ENCODE measurements at places on chromosomes 16 and 17. TPM values are rescaled to one million over a fixed set of nuclear protein-coding genes. Genes with fewer than 3 reads are reported as not detected.

KLHDC4 gene
- 67.7 TPM for total RNA-seq

MYCBPAP gene
- 2.4 TPM for total RNA-seq

CHST4 gene
- total RNA-seq = not detected

KRT24 gene
- 4.2 TPM for total RNA-seq

MYH13 gene
- total RNA-seq = not detected

LPO gene
- total RNA-seq = not detected

CANT1 gene
- 376 TPM for total RNA-seq

CLEC19A gene
- not detected for total RNA-seq

TTYH2 gene
- 3.1 TPM for total RNA-seq

- no peak for DNase-seq
Observed at GRCh38 chr16:30875871-30876801, 17.7 kb downstream of the BCL7C start.

DNA sequence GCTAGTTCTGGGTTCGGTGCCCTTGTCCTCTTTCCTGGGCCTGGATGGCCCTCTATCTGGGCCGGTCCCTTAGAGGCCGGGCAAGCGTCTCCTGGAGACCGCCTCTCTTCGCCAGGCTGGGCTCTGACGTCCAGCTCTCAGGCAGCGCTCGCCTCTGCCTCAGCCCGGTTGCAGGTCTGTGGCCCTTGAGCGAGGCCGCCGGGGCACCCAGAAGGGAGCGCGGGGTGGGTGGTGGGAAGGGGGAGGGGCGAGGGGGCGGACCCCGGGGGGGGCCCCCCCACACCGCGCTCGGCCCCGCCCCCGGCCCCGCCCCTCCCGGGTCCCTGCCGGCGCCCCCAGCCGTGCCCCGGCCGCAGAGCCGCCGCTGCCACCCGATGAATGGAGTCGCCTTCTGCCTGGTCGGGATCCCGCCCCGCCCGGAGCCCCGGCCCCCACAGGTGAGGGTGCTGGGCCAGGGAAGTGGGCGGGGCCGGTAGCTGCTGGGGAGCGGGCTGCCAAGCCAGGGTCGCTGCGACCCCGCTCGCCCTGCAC lies at the start of gene ARHGAP23:
Gene ARHGAP23 (plus strand): TSS at position 353 of the 531 bp plus-strand sequence. CDS start 22 bp downstream, at position 375.
- peak; percentile 58 for DNase-seq

DNA sequence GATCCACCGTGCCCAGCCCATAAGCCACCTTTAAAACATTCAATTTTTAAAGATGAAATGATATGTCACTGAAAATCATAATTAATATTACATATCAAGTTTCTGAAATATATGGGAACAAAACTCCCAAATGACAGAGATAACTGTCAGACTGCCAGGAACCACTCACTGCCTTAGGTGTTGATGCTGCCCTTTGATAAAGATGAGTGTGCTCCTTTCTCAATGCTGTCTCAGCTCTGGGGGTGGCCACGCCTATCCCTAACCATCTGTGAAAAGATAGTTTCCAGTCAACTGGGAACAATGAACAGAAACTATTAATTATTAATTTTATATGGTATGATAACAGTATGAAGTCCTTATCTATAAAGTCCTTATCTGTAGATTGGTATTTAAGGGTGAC lies 177.7 kb downstream of the MYO1D start:
- DNase-seq = no peak

- DNase-seq = no peak
Observed at GRCh38 chr16:82980810-82981209, 354.0 kb downstream of the CDH13 start.

- no peak for DNase-seq
Observed at GRCh38 chr17:27577884-27578717, 52.9 kb upstream of the LGALS9 start.

DNA sequence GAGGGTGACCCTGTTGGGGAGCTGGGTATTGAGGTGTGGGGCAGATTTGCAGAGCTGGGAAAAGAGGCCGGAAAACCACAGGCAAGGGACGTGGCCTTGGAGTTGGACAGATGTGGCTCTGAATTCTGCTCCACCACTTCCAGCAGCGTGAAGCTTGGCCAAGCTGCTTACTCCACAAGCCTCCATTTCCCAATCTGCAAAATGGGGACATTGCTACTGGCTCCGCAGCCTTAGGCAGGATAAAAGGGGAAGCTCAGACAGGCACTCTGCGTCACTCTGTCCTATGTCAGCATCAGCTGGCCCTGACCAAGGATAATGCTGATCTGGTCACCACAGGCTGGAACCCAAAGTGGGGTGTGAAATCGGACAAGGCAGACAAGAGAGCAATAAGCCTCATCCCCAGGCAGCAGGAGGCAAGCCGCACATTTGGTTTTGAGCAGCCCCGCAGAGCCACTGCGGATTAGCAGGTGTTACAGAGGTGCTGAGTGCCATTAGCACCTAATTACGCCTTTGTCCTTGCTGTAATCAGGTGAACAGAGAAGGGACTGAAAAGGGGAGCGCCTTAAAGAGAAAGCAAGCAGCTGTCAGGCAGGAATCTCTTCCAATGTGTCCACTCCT lies 54.8 kb downstream of the SDK2 start:
- DNase-seq = no peak

- DNase-seq = no peak
Observed at GRCh38 chr16:20073203-20074098, at the start of gene GPR139. TSS of gene GPR139 (minus strand) at chr16:20073890. CDS start at chr16:20073616, 274 bp downstream.

DNA sequence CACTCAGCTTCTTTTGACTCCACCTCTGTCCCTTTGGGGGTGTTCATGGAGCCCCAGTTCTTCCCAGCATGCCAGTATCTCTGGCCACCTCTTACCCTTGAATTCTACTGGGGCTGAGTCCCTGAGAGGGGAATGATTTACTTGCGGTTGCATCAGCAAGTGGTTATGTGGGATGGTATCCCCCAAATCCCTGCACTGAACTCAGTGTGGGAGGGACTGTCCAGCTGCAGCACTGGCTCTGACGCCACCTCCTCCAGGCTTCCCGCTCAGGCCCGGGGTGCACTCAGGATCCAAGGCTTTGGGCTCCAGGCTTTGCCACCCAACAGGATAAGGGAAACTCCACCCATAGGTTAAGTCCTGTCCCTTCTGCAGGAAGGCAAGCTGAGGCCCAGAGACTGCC lies 21.1 kb upstream of the BRD7 start:
- DNase-seq = no peak

DNA sequence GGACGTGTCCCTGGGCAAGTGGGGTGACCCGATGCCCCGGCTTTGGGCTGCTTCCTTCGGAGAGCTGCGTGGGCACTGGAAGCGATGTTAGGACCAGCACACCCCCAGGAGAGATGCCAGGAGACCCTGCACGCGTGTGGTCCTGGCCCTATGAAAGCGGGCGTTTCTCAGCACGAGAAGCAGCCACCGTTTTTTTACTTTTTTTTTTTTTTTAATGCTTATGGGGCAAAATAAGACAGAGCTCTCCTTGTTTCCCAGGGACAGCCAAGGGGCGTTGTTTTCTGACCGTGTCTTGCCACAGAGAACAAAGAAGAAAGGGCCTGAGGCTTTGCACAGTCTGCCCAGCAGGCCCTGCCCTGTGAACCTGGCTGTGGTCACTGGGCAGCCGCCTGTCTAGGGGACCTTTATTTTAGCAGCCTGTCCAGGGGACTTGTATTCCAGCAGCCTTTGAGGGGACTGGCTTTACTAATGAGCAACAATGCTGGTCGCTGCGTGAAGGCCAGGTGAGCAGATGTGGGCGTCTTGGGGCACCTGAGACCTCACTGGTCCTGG lies 996 bp downstream of the SLC25A10 start:
- DNase-seq = no peak

DNA sequence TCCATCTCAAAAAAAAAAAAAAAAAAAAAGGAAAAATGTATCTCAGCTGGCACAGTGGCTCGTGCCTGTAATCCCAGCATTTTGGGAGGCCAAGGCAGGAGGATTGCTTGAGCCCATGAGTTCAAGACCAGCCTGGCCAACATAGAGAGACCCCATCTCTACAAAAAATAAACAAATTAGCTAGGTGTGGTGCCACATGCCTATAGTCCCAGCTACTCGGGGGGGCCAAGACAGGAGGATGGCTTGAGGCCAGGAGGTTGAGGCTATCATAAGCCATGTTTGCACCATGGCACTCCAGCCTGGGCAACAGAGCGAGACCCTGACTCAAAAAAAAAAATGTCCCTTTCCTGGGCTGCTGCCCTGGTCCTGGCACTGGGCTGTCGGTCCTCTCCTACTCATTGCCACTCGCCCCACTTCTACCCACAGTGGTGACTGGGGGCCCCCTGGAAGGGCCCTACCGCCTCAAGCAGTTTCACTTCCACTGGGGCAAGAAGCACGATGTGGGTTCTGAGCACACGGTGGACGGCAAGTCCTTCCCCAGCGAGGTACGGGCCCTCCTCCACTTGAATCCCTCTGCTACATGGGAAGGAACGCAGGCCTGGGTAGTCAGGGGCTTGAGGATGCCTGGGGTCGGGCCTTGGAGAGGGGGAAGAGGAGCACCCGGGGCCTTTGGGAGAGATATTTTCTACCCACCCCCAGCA lies 6.1 kb downstream of the CA7 start:
- no peak for DNase-seq

GRCh38 chr16:67448580-67448979 lies 17.7 kb downstream of the HSD11B2 start:
- peak; percentile 67 for DNase-seq

DNA sequence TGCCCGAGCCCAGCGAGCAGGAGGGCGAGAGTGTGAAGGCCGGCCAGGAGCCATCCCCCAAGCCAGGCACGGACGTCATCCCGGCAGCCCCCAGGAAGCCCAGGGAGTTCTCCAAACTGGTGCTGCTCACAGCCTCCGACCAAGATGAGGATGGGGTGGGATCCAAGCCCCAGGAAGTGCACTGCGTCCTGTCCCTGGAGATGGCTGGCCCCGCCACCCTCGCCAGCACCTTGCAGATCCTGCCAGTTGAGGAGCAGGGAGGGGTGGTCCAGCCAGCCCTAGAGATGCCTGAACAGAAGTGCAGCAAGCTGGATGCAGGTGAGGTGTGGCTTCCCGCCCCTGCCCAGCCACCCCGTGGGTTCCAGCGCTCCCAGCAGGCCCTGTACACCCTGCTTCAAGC lies 18.0 kb downstream of the FLYWCH1 start:
- DNase-seq = no peak

DNA sequence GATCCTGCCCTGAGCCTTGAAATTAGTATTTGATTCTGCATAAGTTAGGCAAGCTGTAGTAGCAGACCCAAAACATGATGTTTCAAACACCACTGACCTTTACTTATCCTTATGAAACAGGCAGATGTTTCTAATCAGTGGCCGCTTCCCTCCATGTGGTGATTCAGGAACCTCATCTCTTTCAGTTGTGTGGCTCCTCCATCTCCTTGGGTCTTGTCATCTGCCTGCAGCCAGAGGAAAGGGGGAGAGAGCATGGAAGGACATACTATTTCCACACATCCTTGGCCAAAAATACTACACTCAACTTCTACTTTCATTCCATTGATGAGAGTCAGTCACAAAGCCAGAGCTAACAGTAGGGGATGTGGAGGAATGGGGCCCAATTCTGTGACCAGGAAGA lies 41.6 kb upstream of the IRX6 start:
- no peak for DNase-seq

- DNase-seq = no peak
Observed at GRCh38 chr17:46163929-46164594, 29.2 kb downstream of the KANSL1 start.

DNA sequence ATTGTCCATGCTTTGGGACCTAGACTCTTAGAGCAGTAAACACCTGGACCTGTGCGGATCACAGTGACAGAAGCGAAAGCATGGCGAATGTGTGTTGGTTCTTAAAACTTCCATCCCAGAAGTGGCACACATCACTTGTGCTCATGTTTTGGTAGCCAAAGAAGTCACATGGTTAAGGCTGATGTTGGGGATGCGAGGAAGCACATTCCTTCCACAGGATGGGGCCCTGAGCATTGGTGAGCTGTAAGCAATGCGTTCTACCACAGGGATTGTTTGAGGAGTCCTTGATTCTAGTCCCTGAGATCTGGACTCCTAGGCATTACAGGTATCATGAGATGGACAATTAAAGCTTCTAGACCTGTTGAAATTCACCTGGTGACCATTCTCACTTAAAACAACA lies 375.9 kb downstream of the UTP18 start:
- DNase-seq = no peak

- no peak for DNase-seq
Observed at GRCh38 chr17:71208111-71208704, 912.6 kb upstream of the SOX9 start.

- no peak for DNase-seq
Observed at GRCh38 chr17:8859804-8860430, 7.6 kb downstream of the PIK3R6 start.

- DNase-seq = peak; percentile 44
Observed at GRCh38 chr16:27222249-27223225, 19.2 kb downstream of the KDM8 start.

DNA sequence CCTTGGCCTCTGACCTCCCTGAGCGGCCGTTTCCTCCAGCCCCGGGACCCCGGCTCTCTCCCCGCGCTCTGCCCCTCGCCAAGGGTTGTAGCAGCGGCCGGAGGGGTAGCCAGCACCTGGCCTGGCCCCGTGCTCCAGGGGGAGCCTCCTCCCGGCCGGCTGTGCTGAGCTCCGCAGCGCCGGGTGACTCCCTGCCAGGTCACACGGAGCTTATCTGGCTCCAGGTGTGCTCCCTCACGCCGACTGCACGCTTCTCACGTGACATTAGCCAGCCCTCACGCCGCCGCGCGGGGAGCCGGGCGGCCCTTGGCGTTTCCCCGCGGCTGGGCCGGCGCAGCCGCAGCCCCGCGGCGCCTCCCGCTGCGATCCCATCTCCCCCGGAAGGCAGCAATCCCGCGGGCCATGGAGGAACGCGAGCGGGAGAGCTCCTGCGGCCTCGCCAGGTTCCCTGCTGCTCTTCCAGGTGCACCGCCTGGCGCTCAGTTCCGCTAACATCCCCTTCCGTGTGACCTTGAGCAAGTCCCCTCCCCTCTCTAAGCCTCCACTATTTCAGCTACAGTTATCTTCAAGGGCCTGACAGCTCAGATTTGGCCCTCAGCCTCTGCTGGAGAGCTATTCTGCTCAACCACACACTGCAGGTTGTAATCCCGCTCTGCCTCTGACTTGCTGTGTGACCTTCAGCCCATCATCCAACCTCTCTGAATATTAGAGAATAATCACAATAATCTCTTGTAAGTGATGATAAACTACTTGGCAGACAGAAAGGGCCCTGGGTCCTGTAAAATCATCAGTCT lies 3.4 kb downstream of the MYO18A start:
- peak; percentile 86 for DNase-seq

GRCh38 chr17:64571746-64572145 lies 65.0 kb downstream of the CEP95 start:
- no peak for DNase-seq

- DNase-seq = no peak
Observed at GRCh38 chr16:59459806-59460205, 725.7 kb upstream of the GOT2 start.

GRCh38 chr17:39602533-39603303 lies 5.0 kb downstream of the NEUROD2 start:
- no peak for DNase-seq

- DNase-seq = no peak
Observed at GRCh38 chr17:7903154-7904103, 12.7 kb downstream of the RNF227 start.

DNA sequence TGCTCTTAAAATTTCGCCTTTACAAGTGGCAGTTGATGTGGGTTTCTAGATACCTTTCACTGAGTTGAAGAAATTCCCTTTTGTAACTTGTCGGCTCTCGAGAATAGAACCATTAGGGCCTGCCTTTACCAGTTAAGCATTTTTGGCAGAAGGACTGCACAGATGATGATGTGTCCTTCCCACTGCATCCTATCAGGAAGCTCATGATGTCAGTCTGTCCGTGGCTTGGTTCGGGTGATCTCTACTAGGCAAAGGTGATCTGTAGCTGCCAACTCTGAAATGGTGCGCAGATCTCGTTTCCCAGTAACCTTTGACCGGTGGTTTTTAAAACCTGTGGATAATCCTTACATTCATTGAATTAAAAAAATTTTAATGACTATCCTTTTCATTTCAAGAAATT lies 49.7 kb downstream of the ZNRF1 start:
- no peak for DNase-seq

Data from mucosa of descending colon (tissue), 3 donors.